Naive thymus-derived CD4-positive, alpha-beta T cell (primary cell): ENCODE measurements at places on chromosomes 7 and 10.

DNA sequence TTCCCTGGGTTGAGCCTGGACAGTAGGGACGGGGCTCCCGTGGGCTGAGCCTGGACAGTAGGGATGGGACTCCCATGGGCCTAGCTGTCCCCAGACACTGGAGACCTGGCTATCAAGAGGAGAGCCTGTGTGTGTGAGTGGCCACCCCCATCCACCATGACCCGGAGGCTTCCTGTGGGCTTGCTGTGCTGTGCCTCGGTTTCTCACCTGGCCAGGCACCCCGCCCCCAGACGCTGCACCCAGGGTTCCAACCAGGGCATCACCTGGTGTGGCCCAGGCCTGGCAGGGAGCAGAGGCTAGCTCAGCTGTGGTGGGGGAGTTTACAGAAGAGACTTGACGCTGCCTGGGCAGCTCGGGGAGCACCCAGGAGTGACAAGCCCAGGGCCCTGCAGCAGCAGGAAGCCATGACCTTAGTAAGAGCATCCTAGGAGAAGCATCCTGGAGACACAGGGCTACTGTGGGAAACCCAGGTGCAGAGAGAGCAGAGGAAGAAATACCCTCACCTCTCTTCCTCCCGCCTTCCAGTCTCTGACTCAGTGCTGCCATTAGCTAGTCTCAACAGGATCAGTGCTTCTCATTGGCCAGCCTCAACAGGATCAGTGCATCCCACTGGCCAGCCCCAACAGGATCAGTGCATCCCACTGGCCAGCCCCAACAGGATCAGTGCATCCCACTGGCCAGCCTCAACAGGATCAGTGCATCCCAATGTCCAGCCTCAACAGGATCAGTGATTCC is 61.0 kb downstream of the PDGFA start:
- DNase-seq: no peak
- H3K4me1 ChIP-seq: no peaks in the 10 kb centered on the region
- no peaks in the 10 kb centered on the region for H3K36me3 ChIP-seq
- no peak overlapping the region for H3K4me3 ChIP-seq
- no peaks in the 10 kb centered on the region for H3K27me3 ChIP-seq

DNA sequence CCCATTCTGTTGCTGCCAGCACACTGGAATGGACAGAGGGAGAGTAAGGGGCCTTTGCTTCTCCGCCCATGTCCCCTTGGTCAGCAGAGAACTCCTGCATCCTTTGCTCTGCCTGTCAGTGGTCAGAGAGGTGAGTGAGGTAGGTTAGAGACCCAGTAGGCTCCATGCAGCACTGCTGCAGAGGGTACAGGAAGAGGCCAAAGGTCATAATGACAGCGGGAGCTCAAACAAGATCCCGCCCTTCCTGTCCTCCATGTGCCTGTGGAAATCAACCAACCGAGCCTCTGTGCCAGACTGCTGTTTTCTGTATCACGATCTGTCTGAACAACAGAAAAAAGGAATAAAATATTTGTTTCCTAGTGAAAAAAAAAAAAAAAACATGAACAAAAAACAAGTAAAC is 81.4 kb downstream of the ZNF33B start:
- no peak for DNase-seq
- peaks cover 3% of the 10 kb centered on the region for H3K36me3 ChIP-seq
- H3K4me3 ChIP-seq: no peak overlapping the region
- no peak overlapping the region for H3K27ac ChIP-seq

DNA sequence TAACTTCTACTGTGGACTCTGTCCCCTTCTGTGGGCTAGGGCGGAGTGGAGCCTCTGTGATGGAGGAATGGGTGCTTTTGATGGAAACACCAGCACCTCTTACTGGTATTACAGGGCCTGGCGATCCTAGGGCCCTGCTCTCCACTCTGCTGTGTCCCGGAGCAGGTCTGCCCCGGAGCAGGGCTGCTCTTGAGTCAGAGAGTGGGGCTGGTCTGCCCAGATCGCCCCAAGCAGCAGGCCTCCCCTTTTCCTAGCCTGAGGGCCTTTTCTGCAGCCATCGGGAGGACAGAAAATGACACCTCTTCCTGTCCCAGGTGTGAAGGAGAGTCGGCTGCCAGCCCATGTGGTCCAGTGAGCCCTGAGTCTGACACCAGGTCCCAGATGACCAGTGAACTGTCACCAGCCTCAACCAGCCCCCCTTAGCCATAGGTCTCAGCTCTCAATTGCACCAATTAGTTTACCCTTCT is 1.4 kb downstream of the ZNF282 start:
- H3K4me3 ChIP-seq: peak overlapping the region; percentile 65
- H3K27me3 ChIP-seq: no peaks in the 10 kb centered on the region
- peaks cover 8% of the 10 kb centered on the region for H3K4me1 ChIP-seq
- H3K36me3 ChIP-seq: peaks cover 3% of the 10 kb centered on the region
- peak overlapping the region; percentile 73 for H3K27ac ChIP-seq
- no peak for DNase-seq

- no peak overlapping the region for H3K27ac ChIP-seq
- no peak for DNase-seq
- H3K36me3 ChIP-seq: no peaks in the 10 kb centered on the region
- no peaks in the 10 kb centered on the region for H3K27me3 ChIP-seq
Observed at GRCh38 chr7:128842674-128843641, 12.8 kb downstream of the FLNC start.

GRCh38 chr10:118531105-118531852 is 64.2 kb downstream of the PRLHR start:
- no peaks in the 10 kb centered on the region for H3K27me3 ChIP-seq
- no peak overlapping the region for H3K4me3 ChIP-seq
- DNase-seq: no peak
- H3K4me1 ChIP-seq: no peaks in the 10 kb centered on the region

- DNase-seq: no peak
- no peaks in the 10 kb centered on the region for H3K27me3 ChIP-seq
- no peak overlapping the region for H3K4me3 ChIP-seq
- no peak overlapping the region for H3K27ac ChIP-seq
Observed at GRCh38 chr10:9800571-9800970, 1217.1 kb upstream of the CELF2 start.

- no peaks in the 10 kb centered on the region for H3K36me3 ChIP-seq
- H3K27ac ChIP-seq: no peak overlapping the region
- H3K4me3 ChIP-seq: no peak overlapping the region
- H3K27me3 ChIP-seq: no peaks in the 10 kb centered on the region
- DNase-seq: no peak
- H3K4me1 ChIP-seq: no peaks in the 10 kb centered on the region
Observed at GRCh38 chr7:75982306-75983064, 11.9 kb downstream of the TMEM120A start.

GRCh38 chr10:59934701-59935100 is 28.3 kb upstream of the CCDC6 start:
- DNase-seq: no peak
- no peaks in the 10 kb centered on the region for H3K27me3 ChIP-seq
- H3K36me3 ChIP-seq: no peaks in the 10 kb centered on the region
- no peaks in the 10 kb centered on the region for H3K4me1 ChIP-seq

GRCh38 chr10:49311555-49312236 is 12.7 kb downstream of the C10orf71 start:
- no peak overlapping the region for H3K27ac ChIP-seq
- H3K4me3 ChIP-seq: no peak overlapping the region
- no peak for DNase-seq
- no peaks in the 10 kb centered on the region for H3K36me3 ChIP-seq
- H3K4me1 ChIP-seq: peaks cover 19% of the 10 kb centered on the region

- H3K27me3 ChIP-seq: no peaks in the 10 kb centered on the region
- H3K4me3 ChIP-seq: no peak overlapping the region
- H3K4me1 ChIP-seq: no peaks in the 10 kb centered on the region
- no peak overlapping the region for H3K27ac ChIP-seq
- H3K36me3 ChIP-seq: no peaks in the 10 kb centered on the region
- DNase-seq: no peak
Observed at GRCh38 chr10:117360016-117360415, 15.2 kb downstream of the PDZD8 start.

DNA sequence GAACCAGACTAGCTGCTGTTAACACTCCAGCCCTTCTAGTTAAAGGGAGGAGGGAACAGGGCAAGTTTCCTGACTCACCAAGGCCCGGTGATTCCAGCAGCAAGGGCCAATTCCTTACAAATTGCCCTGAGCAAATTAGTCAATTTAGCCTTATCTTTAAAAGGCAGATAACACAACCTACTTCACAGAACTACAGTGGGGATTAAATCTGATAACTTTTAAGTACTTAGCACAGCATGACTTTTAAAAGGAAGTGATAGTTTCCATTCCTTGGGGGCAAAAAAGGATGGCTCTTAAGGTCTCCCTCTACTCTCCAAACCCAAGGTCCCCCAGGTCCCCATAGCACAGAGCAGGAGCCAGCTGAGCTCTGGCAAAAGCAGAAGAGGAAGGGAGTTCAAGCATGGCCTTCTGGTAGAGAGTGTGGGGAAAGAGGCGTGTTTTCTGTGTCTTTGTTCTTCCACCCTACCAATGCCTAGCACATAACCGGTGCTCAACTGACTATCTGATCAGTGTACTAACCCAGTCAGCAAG is 4.0 kb downstream of the CDCA7L start:
- peaks cover 3% of the 10 kb centered on the region for H3K36me3 ChIP-seq
- H3K4me3 ChIP-seq: no peak overlapping the region
- DNase-seq: no peak
- no peaks in the 10 kb centered on the region for H3K27me3 ChIP-seq
- H3K4me1 ChIP-seq: peaks cover 30% of the 10 kb centered on the region

DNA sequence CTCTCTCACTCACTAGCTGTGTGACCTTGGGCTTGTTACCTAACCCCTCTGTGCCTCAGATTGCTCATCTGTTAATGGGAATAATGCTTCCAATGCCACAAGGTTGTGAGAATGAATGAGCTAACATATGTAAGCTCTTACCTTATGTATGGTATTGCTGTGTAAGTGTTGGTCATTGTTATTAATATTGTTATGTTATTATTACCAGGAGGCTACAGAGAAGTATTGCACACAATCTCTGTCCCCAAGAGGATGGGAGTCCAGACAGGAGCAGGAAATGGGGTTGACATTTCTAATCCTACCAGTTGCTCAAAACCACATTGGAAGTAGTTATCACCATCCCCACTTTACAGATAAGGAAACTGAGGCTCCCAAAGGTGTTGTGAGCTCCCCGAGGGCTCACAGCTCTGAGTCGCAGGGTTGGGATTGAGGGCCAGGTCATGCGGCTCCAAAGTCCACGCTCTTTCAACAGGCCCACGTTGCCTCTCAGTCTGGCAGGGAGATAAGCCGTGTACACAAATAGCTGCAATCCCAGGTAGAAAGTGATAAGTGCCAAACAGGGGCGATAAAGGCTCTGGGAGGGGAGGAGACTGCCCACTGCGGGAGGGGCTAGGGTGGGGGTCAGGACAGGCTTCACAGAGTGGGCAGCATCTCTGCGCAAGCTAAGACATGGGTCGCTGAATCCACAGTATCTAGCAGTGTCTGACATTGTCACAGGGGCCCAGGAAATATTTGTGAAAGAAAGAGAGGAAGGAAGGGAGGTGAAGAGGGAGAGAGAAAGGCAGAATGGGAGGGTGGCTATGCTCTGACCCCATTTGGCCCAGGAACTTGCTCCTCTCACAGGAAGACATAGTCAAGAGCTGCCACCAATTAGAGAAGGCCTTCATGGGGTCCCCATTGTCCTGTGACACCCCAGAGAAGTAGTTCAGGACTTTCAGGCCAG is 9.6 kb upstream of the ZMIZ1 start:
- no peak overlapping the region for H3K4me3 ChIP-seq
- peaks cover 4% of the 10 kb centered on the region for H3K4me1 ChIP-seq
- H3K27me3 ChIP-seq: no peaks in the 10 kb centered on the region
- no peak for DNase-seq

DNA sequence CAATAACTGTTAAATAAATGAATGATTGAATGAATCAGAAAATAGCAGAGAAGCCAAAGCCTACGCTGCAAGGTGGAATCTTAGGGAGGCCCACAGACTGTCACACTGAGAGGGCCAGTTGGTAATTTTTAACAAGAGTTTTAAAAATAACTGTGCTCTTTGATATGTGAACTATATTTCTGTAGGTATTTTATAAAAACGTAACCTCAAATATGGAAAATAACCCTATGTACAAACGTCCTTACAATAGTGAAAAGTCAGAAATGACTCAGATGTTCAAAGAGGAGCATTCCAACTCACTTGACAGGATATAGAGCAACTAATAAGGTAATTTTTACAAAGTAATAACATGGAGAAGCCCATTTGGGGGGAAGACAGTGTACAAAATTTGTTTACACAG is 18.9 kb upstream of the TMEM273 start:
- H3K4me3 ChIP-seq: no peak overlapping the region
- no peaks in the 10 kb centered on the region for H3K27me3 ChIP-seq
- H3K36me3 ChIP-seq: no peaks in the 10 kb centered on the region
- no peaks in the 10 kb centered on the region for H3K4me1 ChIP-seq
- DNase-seq: no peak

- no peaks in the 10 kb centered on the region for H3K27me3 ChIP-seq
- H3K36me3 ChIP-seq: no peaks in the 10 kb centered on the region
- no peak for DNase-seq
- no peak overlapping the region for H3K27ac ChIP-seq
- H3K4me3 ChIP-seq: no peak overlapping the region
Observed at GRCh38 chr10:31700181-31700611, 228.4 kb downstream of the ARHGAP12 start.

DNA sequence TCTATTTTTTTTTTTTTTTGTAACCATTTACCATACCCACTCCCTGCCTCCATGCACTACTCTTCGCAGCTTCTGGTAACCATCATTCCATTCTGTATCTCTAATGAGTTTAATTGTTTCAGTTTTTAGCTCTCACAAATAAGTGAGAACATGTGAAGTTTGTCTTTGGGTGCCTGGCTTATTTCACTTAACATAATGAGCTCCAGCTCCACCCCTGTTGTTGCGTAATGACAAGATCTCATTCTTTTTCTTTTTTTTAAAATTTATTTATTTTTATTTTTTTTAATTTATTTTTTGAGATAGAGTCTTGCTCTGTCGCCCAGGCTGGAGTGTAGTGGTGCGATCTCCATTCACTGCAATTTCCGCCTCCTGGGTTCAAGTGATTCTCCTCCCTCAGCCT is 142.3 kb upstream of the PCLO start:
- H3K27me3 ChIP-seq: no peaks in the 10 kb centered on the region
- no peak for DNase-seq
- H3K4me1 ChIP-seq: no peaks in the 10 kb centered on the region
- H3K27ac ChIP-seq: no peak overlapping the region
- no peaks in the 10 kb centered on the region for H3K36me3 ChIP-seq

GRCh38 chr7:28940741-28941384 is 17.3 kb downstream of the TRIL start:
- no peak overlapping the region for H3K4me3 ChIP-seq
- H3K27ac ChIP-seq: no peak overlapping the region

DNA sequence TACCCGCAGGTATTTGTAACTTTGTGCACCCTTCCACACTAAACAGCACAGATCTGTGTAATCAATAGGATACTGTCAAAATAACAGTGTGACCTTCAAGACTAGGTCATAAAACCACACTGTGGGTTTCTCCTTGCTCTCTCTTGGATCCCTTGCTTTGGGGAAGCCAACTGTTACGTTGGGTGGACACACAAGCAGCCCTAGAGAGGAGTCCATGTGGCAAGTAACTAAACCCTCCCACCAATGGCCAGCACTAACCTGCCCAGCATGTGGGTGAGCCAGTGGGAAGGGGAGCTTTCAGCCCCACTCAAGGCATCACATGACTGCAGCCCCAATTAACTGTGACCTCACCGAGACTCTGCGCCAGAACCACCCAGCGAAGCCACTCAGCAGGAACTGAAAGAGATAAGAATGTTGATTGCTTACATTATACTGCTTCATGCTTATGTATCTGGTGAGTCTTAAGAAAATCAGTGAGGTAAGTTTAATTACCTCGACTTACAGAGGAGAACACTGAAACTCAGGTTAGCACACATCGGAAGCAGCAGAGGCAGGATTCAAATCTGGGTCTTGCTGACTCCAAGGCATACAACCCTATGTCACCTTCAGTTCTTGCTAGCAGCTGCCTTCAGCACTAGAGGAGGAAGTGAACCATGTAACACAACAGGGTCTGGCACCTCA is 9.4 kb upstream of the ZC3HAV1 start:
- H3K27ac ChIP-seq: peak overlapping the region; percentile 52
- H3K4me3 ChIP-seq: peak overlapping the region; percentile 39
- no peaks in the 10 kb centered on the region for H3K27me3 ChIP-seq
